ENCODE measurements at places on chromosomes 12 and 14. TPM values are rescaled to one million over a fixed set of nuclear protein-coding genes. Genes with fewer than 3 reads are reported as not detected.

- DNase-seq: no peak
Measured at GRCh38 chr12:106204312-106204711, 43.5 kb downstream of the CKAP4 start.

DNA sequence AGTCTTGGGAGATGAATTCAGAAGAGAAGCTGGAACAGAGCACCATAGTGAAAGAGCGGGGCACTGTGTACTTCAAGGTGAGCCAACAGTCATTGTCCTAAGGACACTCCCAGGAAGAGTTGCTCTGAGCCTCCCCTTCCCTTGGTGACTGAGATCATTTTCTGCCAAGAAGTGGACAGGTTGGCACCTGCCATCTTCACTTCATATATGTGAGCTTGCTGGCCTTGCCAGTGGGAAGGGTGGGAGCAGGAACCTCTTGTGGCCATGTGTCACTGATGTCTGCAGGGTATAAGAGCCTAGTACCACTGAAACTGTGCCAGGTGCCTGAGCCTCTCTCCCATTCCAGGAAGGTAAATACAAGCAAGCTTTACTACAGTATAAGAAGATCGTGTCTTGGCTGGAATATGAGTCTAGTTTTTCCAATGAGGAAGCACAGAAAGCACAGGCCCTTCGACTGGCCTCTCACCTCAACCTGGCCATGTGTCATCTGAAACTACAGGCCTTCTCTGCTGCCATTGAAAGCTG is 5.3 kb downstream of the FKBP4 start:
- peak; percentile 29 for DNase-seq

GRCh38 chr14:67815573-67816225 is 691 bp downstream of the ZFYVE26 start:
- DNase-seq: peak; percentile 67

- DNase-seq: no peak
Measured at GRCh38 chr14:37186865-37187264, 10.9 kb upstream of the MIPOL1 start.

KRT8 gene
- 397 TPM for total RNA-seq

IFNG-AS1 gene
- total RNA-seq: not detected

GRCh38 chr12:109310247-109311125 is 1.4 kb upstream of the FOXN4 start:
- no peak for DNase-seq

KERA gene
- total RNA-seq: not detected

VASH1 gene
- 1.3 TPM for total RNA-seq

NABP2 gene
- total RNA-seq: 18.3 TPM

SLC25A21 gene
- 1.1 TPM for total RNA-seq

GRCh38 chr12:110262442-110263388 is 18.3 kb upstream of the ATP2A2 start:
- no peak for DNase-seq

DNA sequence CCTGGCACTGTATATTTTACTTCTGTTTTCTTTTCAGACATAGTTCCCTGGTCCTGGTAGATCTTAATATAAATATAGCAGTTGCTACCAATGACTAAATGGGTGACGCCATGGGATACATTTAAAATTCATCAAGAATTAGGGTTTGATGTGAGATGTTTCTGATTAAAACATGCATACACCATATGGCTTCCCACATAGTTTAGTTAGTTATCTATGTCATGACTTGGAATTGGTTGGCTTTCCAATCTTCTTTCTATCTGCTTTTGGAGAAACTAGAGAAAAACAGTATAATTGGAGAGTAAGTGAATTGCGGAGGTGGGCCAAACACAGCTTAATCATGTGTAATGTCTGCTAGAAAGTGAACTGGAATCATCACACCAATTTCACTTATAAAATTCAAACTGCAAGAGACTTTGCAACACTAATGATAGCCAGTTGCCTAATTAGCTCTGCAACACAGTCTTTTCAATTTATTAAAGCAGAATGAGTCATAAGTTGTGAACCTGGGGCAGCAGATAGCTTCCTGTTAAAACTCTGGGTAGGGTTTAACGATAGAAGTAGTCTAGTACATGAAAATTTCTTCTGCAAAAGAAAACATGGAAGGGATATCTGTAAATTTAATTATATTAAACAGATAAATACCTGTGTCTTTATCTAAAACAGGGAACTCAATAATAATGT is 295.2 kb downstream of the SLC16A7 start:
- DNase-seq: no peak

OR6C2 gene
- total RNA-seq: not detected

POLE2 gene
- 2.2 TPM for total RNA-seq

- DNase-seq: no peak
Measured at GRCh38 chr12:30500532-30500931, 195.1 kb downstream of the IPO8 start.

- no peak for DNase-seq
Measured at GRCh38 chr14:34692898-34693227, 21.5 kb downstream of the CFL2 start.

DNA sequence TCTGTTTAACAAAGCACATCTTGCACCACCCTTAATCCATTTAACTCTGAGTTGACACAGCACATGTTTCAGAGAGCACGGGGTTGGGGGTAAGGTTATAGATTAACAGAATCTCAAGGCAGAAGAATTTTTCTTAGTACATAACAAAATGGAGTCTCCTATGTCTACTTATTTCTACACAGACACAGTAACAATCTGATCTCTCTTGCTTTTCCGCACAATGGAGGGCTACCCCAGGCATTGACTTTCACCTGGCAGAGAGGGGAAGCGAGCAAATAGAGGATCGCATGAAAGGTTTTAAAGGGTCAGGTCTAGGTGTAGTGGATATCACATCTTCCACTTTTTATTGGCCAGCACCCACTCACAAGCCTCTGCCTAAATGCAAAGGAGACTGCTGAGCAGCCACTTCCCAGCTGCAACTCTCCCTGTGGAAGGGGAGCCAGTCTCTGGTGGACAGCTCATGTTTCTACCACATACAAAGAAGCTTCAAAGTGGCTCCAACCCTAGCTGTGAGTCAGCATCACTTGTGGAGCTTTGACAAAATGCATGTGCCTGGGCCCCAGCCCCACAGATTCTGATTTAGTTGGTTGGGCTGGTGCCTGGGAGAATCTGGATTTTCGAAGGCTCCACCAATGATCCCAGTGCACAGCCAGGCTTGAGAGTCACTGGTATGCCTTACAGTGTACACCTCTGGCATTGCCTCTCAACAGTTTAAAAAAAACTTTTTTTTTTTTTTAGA is 7.2 kb upstream of the FNTB start:
- DNase-seq: no peak

- DNase-seq: peak; percentile 76
Measured at GRCh38 chr12:10304161-10304574, 3.5 kb upstream of the KLRD1 start.

All from mammary epithelial cell (primary cell).